ENCODE measurements at places on chromosomes 6 and 20.

- no peak for DNase-seq
Measured at GRCh38 chr6:111990214-111990613, 63.7 kb upstream of the CCN6 start.

GRCh38 chr20:58851969-58852458 is 502 bp upstream of the GNAS start:
- DNase-seq, result no peak

DNA sequence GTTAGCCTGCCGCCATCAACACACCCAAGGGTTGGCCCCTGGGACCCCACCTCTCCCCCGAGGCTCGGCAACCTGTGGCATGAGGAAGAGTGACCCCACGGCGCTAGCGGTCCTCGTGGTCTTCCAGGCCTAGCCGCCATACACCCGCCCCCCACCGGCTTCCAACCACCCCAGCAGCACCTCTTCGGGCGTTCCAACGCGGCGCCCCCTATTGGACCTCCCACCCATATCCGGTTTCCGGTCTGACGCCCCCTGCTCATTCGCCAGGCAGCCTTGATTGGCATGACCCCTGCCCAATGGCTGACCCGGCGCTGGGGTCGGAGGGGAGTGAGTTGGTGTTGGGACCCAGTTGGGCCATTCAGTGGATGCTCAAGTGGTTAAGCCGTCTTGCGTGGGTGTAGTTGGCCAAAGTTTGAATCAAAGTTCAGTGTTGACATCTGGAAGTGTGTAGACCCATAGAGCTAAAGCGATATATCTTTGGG is at the start of gene GNAS-AS1:
Gene GNAS-AS1 (minus strand): TSS at position 210 of the 482 bp plus-strand sequence.
- no peak for DNase-seq

DNA sequence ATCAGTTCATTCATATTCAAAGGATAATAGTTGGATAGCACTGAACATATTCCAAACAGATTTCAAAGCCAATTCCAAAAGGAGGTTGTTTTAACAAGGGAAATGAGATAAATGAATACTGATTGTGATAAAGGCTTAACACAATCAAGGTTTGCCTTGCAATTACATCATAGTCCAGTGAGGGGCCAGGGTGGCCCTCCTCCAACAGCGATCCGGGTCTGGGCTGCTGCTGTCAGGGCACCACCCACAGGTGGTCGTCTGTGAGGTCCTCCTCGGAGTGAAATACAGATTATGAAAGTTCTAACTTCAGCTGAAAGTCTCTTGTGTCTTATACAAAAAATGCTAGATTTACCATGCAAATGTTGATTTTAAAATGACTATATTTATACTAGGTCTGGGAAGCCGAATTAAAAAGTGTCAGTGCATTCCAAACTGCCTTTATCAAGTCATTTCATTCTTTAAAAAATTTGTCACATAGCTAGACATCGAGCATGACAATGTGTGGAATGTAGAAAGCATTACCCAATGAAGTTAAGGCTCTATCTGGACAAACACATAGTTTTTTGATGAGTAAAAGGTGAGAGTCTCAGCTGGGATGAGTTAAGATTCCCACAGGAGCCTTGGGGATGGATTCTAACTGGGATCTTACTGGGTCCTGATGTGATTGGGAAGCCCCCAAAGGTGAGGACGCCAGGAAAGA is 65.9 kb upstream of the SLC22A23 start:
- no peak for DNase-seq

GRCh38 chr6:29726001-29726400 is 2.8 kb downstream of the HLA-F start:
- no peak for DNase-seq

DNA sequence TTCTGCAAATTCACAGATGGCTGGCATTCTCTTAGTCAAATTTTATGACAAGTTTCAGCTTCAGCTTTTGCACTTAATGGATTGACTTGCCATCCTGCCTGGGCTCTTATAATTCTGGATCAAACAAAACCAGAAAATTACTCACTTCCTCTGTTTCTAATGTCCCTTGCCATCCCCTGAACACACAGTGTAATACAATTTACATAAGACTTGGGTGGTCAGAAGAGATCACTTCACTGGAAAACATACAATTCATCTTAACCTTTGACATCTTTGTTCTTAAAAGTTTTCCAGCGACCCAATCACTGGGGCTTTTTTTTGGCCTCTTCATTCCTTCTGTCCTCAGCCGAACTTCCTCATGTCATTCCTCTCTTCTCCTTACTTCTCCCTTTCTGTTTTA is 199.0 kb downstream of the ARHGAP18 start:
- DNase-seq, result no peak

- DNase-seq, result no peak
Measured at GRCh38 chr6:14128012-14128411, 10.4 kb downstream of the CD83 start.

DNA sequence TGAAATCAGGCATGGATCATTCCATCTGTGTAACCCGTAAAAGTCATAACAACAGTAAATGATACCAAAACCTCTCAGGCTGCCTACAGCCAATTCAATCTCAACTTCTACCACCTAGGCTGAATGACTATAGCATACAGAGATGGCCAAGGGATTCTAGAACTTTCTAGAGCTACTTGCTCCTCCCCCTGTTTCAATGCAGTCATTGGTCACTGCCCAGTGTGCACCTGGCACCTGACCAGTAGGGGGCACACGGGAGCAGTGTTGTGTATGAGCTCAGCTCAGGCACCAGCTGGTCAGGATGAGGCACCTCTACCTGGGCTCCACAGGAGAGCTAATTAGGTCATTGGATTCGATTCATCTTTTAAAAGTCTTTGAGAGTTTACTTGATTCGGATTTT is 86.2 kb downstream of the PLEKHG1 start:
- DNase-seq, result no peak

GRCh38 chr20:41704896-41705295 is 86.7 kb upstream of the CHD6 start:
- DNase-seq, result no peak

DNA sequence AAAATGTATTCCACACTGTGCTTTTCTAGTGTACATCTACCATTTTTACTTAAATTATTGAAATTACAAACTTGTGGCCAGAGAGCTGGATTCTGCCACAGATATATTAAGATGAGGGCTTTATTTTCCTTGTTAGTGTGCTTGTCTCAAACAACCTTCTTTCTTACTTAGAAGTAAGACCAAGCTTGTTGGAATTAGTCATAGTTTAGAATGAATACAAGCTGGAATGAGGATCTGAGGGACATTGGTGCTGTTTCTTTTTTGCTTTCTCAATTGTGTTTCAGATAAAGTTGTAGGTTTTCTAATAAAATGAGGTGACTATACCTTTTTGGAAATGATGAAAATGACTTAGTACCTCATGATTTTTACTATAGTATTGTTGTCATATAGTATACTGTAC is 40.3 kb downstream of the UBR2 start:
- DNase-seq, result no peak

- DNase-seq, result no peak
Measured at GRCh38 chr20:13665709-13666395, 27.1 kb upstream of the TASP1 start.

GRCh38 chr6:163306000-163306399 is 108.5 kb upstream of the QKI start:
- no peak for DNase-seq

DNA sequence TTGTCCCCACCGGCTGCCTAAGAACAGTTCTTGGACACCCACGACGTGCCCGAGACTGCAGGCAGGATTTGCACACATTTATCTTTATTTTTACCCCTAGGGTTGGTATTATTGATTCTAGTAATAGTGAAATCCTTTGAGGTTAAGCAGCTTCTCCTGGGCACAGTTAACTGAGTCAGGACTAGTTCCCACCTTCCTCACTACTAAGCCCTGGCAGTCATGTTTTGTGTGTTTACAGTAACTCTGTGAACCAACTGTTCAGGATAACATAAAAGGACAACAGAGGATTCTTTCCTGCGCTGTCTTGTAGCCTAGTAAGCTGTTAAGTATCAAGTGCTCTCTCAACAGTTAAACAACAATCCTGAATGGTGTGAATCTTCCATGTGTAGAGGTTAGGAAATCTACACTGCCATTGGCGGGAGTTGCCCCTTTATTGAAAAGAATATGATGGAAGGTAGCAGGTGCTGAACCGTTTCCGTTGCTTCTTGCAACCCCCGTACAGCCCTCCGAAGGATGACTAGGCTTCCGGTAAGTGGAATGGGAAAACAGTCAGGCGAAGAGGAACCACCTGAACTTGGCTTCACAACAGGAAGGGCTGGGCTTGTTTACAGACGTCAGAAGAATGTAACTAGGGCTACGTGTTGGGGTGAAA is 979 bp upstream of the SOD2 start:
- no peak for DNase-seq

- DNase-seq, result no peak
Measured at GRCh38 chr6:118668761-118669385, 17.5 kb upstream of the CEP85L start.

DNA sequence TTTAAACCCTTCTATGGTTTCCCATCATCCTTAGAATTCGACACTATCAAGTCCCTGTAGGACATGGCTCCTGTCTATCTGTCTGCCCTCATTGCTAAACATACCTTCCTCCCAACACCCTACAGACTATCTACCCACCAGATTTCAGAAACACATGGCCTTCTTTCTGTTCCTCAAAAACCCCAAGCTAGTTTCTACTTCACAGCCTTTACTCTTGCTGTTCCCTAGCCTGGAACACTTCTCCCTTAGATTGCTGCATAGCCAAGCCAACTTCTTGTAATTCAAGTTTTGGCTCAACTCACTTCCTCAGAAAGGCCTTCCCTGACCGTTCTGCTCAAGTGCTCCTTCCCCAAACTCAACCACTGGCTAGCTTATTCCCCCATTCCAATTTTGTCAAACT is 156.2 kb downstream of the BTBD9 start:
- no peak for DNase-seq

DNA sequence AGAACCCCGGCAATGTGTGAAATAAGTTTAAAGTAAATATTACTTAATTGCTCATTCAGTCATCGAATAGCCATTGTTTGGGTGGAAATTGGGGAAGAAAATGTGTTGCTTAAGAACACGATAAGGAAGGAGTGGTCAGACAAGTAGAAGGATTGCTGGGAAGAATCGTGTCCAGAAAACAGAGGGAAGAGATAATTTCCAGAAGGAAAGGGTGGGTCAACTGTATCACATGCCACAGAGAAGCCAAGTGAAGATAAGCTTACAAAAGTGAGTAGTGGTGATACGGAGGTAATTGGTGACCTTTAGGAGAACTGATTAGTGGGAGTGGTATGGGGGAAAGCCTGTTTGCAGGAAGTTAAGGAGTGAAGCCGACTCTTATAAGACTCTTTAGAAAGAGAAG is 306.2 kb downstream of the SOX4 start:
- DNase-seq, result no peak

DNA sequence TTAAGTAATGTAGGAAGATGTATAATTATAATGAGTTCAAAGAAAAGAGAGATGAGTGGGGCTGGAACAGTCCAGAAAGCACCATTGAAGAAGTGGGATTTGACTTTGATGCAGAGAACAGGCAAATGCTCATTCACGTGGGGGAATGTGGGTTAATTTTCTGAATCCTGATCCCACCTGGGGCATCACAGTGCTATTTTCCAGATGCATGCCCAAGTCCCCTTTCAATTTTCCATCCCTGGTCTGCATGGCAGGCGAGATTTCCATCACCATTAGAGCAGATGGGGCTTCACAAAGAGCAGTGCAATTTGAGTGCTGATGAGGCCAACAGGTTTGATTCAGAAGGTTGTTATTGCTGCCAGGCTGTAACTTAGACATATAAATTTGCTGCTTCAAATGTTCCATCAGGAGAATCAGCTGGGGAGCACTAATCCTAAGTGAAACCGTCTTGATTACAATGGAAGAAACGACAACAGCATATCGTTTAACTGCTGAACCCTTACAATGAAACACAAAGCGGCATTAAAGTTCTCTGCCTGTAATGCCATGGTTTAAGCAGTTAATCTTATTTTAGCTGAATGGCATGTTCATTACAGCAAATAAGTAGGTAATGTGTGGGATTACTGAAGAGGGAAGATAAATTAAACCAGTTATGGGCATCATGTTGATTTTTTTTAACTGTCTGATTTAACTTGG is 45.2 kb downstream of the OSTM1 start:
- DNase-seq, result no peak

All from esophagus squamous epithelium (tissue), 5 donors.